ENCODE measurements at places on chromosomes 4 and X.
A peak's percentile ranks its signal among the peaks of the same experiment; 100 is the strongest.

DNA sequence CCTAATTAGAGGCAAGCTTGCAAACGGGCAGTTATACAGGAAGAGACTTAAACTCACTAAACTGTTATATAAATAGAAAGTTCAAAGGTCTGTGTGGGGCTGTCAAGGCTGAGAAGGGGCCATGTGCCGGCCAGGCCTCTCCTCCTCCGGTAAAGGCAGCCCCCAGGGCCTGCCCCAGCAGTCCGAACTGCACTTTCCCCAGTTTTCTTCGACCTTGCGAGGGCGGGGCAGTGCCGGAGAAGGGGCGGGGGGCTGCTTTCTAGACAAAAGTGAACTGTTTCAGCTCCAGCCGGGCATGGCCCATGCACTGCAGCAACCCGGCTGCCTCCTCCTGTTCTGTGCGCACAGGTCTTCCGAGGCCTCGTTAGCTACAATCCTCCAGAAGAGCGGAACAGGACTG lies 4.1 kb downstream of the AFF2 start:
- DNase-seq: no peak

GRCh38 chr4:146049802-146050201 lies 111.2 kb upstream of the ZNF827 start:
- no peak for DNase-seq

GRCh38 chr4:176593943-176594342 lies 198.8 kb downstream of the VEGFC start:
- no peak for DNase-seq

DNA sequence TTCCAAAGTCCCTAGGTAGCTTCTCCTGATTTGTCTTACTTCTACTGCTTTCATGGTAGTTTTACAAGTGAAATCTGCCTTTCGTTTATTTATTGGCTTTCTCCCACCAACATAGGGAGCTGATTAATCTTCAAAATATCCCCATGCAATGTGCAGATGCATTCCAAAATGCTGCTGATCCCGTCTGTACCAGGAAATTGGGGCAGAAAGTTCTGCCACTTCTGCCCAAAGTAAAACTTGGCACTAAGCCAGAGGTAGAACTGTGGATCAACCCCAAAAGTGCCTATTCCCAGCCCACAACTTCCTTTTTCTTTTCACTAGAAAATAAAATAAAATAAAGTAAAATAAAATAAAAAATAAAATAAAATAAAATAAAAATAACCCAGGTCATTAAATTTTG lies 47.3 kb upstream of the PPARGC1A start:
- DNase-seq: no peak

- DNase-seq: no peak
Observed at GRCh38 chrX:43345166-43345565, 310.9 kb upstream of the MAOA start.

DNA sequence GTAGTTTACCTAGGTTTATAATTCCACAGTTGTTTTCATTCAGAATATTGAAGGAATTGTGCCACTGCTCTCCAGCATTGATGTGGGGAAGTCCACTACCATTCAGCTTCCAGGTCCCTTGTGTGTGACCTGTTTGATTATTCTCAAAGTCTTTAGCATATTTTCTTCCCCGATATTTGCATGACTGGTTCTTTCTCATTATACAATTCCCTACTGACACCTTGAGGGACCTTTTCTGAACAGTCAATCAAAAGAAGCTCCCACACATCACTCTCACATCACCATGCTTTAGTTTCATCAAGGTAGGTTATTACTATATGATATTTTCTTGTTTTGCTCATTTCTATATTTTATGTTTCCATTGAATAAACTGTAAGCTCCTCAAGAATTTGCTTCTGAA lies 44.1 kb downstream of the SLC39A8 start:
- DNase-seq: no peak

- DNase-seq: peak; percentile 14
Observed at GRCh38 chr4:37802068-37802666, 24.3 kb upstream of the PGM2 start.

- no peak for DNase-seq
Observed at GRCh38 chr4:61220556-61220955, 20.4 kb downstream of the ADGRL3 start.

GRCh38 chr4:75671802-75672421 lies 1.3 kb downstream of the G3BP2 start:
- DNase-seq: no peak

DNA sequence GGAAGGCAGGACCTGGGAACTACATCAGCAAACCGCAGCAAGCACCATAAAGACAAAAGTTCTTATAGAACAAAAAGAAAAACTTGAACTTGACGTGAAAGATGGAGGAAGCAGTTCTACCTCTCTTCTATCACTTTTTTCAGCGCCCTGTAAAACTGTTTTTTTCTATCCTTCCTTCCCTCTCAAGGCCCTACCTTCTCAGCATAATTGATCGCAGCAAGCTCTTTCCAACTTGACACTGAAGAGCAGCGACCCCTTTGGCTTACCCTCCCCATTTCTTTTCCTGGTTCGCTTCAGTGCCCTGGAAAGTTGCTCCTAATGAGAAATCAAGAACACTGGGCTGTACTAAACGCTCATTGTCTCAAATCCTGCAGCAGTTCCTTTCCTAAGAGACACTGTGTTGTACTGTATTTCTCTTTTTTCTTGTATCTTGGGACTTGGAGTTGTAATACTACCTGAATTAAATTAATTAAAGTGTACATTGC lies 150.6 kb upstream of the SLC4A4 start:
- no peak for DNase-seq

DNA sequence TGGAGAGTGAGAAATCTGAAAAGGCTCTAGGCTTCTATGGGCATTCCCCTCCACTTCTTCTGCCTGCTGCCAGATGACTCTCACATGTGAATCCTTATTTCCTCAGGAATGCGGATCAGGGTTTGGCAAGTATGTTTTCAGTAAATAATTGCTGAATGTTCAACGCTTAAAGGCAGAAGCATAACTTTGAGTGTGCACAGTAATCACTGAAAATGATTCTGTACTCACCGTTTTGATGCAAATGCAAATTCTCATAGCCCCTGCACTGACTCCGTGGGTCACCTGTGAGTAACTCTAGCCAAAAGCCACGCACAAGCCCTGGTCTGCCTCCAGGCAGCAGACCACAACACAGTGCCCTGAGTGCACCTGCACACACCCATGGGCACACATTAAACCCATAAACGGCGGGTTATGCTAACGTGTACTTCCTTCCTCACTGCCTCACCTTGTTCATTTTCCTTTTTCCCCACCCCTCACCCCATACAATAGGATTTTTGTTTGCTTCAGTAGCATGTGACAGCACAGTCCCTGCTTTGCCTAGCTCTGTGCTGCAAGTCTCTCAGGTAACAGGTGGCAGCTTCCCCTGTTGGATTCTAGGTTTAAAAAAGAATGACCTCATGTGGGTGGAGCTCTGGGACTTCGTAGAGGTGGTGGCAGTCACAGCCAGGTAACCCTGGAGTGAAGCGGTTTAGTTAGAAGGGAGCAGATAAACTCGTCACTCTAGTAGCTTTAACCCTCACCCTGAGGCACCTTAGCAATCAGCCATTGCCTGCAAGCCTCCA lies at the start of gene ARHGEF38:
Gene ARHGEF38 (plus strand): TSS at position 656 of the 782 bp plus-strand sequence. CDS start 146 bp downstream, outside the sequence.
- no peak for DNase-seq

DNA sequence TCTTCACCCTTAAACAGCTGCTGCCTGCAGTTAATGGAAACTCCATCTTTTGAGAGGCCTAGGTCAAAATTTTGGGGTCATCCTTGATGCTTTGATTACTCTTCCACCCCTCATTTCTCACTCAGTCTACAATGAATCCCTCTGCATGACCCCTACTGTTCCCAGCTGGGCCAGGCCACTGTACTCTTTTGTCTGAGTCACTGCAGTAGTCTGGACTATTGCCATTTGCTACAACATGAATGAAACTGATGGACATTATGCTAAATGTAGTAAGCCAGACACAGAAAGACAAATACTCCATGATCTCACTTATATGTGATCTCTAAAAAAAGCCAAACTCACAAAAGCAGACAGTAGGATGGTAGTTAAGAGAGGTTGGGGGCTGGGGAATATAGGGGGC lies 28.3 kb downstream of the STK32B start:
- DNase-seq: no peak

DNA sequence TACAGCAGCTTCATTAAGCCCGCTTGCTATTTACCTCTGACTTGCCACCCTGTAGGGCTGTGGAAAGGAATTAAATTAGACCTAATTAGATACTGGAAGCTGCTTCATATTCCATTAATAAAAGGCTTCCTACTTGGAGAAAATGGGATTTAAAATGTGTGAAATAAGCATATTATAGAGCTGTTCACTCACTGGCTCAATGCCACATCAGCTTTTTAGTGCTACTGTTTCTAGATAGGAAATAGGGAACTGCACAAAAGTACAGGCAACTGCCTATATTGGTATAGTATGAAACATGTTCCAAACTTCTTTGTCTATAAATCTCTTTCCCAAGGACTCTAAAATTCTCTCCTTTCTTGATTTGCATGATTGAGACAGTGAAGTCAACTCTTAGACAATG lies 407.9 kb upstream of the AADAT start:
- DNase-seq: no peak

DNA sequence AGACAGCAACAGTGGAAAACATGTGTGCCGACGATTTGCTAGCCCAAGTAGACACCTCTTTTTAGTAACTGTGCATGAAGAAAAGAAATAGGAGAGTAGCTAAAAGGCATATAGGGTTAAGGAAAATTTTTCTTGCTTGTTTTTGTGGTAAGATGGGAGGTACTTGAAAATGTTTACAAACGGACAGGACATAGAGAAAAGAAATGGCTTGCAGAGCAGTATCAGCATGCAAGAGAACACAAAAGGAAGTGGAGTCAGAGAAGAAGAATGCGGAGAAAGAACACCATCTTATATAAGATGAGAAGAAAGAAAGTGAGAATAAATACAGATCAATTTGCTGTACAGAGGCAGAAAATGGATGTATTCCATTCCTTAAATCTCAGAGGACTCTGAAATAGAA lies 263.7 kb upstream of the ETNPPL start:
- DNase-seq: no peak

- DNase-seq: peak; percentile 97
Observed at GRCh38 chr4:38318737-38319455, 345.1 kb upstream of the KLF3 start.

DNA sequence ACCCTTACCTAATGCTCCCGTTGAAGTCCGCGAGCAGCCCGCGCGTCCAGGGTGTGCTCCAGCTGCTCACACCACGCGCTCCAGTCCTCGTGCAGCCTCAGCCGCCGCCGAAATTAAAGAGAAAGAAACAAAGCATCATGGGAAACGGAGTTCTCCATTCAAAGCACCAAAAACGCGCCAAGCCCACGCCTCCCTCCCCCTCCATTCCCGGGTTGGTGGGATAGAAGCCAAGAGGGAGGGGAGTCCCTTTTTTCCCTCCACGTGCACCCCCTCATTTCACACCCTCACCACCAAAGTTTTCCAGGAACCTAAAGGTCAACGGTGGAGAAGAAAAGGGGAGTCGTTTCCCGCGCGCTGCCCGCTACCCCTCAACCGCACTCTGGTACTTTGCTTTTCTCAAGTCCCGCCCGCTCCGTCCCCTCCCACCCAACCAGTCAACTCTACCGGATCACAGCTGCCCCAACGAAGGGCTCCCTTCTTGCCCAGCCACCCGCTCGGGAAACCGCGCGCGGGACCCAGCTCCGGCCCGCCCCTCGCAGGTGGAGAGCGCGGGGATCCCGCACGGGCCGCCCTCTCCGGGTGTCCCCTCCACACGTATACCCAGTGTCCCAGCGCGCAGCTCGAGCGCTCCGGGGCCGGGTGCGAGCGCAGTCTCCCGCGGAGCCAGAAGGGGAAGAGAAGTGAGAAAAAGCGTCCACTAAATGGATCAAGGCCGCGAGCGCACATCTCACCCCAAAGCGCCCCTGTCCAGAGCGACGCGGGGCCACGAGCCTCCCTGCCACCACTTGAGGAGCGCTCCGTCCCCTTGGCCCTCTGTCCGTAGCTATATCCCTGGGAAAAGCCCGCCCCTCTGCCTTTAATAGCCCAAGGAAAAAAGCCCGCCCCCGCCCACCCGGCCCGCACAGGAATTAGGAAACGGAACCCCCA lies 65.1 kb upstream of the CCDC160 start:
- DNase-seq: peak; percentile 5

- no peak for DNase-seq
Observed at GRCh38 chr4:100696531-100696930, 178.7 kb upstream of the EMCN start.

DNA sequence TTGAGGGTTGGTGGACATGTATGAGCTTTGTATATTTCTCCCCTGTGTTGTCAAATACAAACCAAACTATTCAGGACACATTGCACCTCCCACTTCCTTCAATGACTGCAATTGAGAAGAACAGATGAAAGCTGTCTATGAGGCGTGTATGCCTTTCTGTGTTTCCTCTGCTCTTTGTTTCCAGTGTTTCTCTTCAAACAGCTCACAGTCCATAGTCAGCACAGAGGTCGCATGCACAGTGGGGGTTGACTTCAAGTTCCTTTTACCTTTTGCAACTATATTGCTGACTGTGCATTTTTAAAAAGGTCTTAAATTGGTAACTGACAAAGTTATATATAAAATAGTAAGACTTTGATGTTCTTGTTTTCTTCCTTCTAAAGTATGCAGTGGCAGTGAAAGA lies 957.8 kb downstream of the C4orf33 start:
- no peak for DNase-seq

- DNase-seq: no peak
Observed at GRCh38 chr4:579543-580175, 3.6 kb upstream of the TMEM271 start.

DNA sequence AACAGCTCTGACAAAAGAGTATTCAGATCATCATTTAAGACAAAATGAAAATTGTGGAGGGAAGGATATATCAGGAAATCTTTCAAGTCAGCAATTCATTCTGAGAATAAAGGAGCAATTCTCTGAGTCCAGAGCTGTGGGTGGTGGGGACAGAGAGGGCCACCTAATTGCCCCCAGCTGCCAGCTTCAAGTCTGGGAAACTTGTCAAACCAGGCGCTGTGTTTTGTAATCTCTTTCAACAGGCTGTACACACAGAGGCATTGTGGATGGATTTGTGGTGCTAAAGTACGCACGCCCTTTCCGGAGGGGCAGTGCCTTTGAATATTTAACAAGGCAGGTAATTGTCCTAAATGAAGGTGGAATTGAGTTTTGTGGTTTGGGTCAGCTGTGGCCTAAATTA lies 591.1 kb upstream of the BOD1L1 start:
- no peak for DNase-seq

- no peak for DNase-seq
Observed at GRCh38 chrX:4588893-4589292, 875.4 kb upstream of the PRKX start.

DNA sequence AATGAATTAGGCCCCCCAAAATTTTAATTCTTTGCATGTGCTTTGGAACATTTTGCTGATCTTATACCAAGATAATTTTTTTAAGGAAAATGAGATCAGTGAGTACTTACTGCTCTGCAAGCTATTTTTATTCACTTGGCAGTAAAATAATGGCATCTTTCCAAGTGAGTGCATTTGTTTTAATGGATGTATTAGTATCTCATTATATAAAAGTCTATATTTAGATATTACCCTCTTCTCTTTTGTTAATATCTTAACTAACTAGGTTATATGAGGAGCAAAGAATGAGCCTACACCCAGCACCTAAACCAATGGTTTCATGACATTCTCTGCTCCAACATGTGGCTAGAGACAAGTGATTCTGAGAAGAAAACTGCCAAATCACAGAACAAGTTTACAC lies 21.1 kb upstream of the ARAF start:
- DNase-seq: peak; percentile 18

GRCh38 chr4:16627999-16628398 lies 270.4 kb downstream of the LDB2 start:
- no peak for DNase-seq

Measured in skin of body (tissue), 3 donors.